ENCODE measurements at places on chromosomes 4 and X. TPM values are rescaled to one million over a fixed set of nuclear protein-coding genes. Genes with fewer than 3 reads are reported as not detected.

DNA sequence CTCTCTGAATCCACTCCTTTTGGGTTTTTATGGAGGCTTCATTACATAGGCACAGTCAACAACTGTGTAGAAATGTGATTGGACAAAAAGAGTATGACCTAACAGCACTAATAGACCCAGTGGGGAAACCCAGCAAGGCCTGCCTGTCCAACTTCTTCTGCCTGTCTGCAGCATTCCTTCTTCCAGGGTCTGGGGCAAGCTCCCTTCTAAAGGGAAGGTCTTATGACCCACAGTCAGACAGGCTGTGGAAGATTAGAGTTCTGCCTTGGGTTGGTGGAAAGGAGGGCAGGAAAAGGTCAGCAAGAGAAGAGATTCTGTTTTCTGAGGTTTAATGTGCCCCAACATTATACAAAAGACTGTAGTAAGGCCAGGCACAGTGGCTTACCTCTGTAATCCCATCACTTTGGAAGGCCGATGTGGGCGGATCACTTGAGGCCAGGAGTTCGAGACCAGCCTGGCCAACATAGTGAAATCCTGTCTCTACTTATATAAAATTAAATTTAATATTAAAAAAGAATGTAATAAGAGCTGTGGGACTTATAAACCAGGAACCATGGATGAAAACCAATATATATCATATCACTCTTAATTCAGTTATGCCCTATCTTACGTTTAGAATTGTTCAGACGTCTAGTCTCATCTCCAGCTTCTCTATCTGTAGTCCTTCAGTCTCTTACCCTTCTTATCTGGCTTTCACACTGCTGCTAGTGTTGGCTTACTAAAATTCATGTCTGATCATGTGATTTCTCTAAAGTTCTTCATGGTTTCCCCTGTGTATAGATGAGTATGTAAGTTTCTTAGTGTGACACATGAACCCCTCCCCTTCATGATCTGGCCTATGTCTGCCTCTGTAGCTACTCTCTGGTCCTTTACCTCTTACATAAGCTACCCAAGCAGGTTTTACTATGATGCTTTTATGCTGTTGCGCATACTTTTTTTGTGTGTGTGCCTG is 6.2 kb downstream of the CLCN3 start:
- no peaks in the 10 kb centered on the region for H3K4me1 ChIP-seq
- no peak for DNase-seq
- no peak overlapping the region for H3K27ac ChIP-seq
- no peaks in the 10 kb centered on the region for H3K36me3 ChIP-seq

The MAMLD1 gene
- 2.9 TPM for total RNA-seq

- no peaks in the 10 kb centered on the region for H3K27me3 ChIP-seq
- no peak for DNase-seq
- no peaks in the 10 kb centered on the region for H3K4me1 ChIP-seq
- no peaks in the 10 kb centered on the region for H3K36me3 ChIP-seq
- H3K27ac ChIP-seq: no peak overlapping the region
These were observed 72.5 kb downstream of the LRBA start for GRCh38 chr4:150942539-150942938.

The USP17L22 gene
- not detected for total RNA-seq

- no peaks in the 10 kb centered on the region for H3K27me3 ChIP-seq
- DNase-seq: no peak
- H3K4me1 ChIP-seq: peaks cover 65% of the 10 kb centered on the region
- peak overlapping the region; percentile 97 for H3K27ac ChIP-seq
- peak overlapping the region; percentile 90 for H3K4me3 ChIP-seq
These were observed 1.6 kb upstream of the SETD7 start for GRCh38 chr4:139557556-139558110.

GRCh38 chr4:16667464-16667863 is 231.0 kb downstream of the LDB2 start:
- peaks cover 3% of the 10 kb centered on the region for H3K4me1 ChIP-seq
- H3K27me3 ChIP-seq: no peaks in the 10 kb centered on the region
- H3K4me3 ChIP-seq: no peak overlapping the region
- H3K36me3 ChIP-seq: no peaks in the 10 kb centered on the region
- H3K27ac ChIP-seq: no peak overlapping the region
- no peak for DNase-seq

DNA sequence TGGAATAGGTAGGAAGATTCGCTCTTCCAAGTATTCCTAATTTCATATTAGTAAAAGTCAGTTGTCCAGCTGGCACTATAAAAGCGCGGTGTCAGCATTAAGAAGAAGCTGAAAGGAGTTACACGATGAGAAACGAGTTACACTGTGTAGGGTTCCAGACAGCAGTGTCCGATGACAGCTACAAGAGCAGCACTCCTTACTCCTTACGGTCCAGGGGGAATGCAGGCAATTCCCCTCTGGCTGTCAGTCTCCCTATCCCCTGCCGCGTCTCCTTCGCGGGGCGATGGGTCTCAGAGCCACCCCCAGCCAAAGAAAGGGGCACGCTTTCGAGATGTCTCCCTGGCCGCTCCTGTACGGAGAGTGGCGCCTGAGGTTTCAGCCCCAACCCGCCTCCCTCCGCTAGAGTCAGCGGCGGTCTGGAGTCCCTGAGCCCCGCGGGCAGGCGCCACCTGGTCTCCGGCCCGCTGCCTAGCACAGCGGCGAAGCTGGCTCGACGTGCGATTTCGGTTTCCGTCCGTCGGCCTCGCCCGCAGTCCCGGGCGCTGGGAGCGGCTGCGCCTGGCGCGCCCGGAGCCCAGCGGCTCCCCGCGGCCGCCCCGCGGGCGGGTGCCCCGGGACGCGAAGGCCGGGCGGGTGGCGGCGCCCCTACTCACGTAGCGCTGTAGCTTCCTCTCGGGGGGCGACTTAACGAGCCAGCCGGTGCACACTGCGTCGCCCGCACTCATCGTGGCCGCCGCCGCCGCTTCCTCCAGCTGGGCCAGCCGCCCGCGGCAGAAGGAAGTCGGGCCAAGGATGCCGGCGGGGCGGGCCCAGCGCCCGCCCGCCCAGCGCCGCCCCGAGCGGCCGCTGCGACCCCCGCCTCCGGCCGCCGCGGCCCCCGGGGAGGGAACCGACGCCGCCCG is at the start of gene GAB3:
Gene GAB3, minus strand, starts transcription at position 777 of the 902 bp plus-strand sequence. Its CDS starts 52 bp downstream, at position 725.
- H3K27ac ChIP-seq: peak within 1 kb of the TSS; percentile 71
- H3K4me3 ChIP-seq: peak within 1 kb of the TSS; percentile 27
- no peaks in the 10 kb centered on the region for H3K27me3 ChIP-seq
- no peak for DNase-seq

The STK32B gene
- 3.9 TPM for total RNA-seq

DNA sequence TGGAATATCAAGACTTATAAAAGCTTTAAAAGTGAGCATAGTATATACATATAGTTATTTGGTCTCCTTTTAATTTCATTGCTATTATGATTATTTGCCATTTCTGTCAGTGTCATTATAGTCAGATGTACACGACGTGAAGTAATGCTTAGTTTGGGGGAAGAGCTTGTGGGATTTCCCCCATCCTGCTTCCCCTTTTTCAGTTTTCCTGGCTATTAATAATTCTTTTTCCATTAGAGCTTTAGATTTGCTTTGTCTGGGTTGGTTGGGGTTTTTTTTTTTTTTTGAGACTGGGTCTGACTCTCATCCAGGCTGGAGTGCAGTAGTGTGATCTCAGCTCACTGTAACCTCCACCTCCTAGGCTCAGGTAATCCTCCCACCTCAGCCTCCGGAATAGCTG is 5.4 kb downstream of the ABCE1 start:
- no peak overlapping the region for H3K4me3 ChIP-seq
- no peak for DNase-seq
- H3K27ac ChIP-seq: no peak overlapping the region
- peaks cover 14% of the 10 kb centered on the region for H3K36me3 ChIP-seq

GRCh38 chr4:94453391-94453963 is 1.7 kb downstream of the PDLIM5 start:
- H3K36me3 ChIP-seq: no peaks in the 10 kb centered on the region
- H3K27ac ChIP-seq: peak overlapping the region; percentile 97
- no peaks in the 10 kb centered on the region for H3K27me3 ChIP-seq
- peaks cover 17% of the 10 kb centered on the region for H3K4me1 ChIP-seq
- H3K4me3 ChIP-seq: peak overlapping the region; percentile 89

- H3K27ac ChIP-seq: no peak overlapping the region
- H3K4me1 ChIP-seq: no peaks in the 10 kb centered on the region
- H3K36me3 ChIP-seq: no peaks in the 10 kb centered on the region
- H3K4me3 ChIP-seq: no peak overlapping the region
- no peak for DNase-seq
These were observed 2190.6 kb upstream of the TENM3 start for GRCh38 chr4:180052629-180053028.

DNA sequence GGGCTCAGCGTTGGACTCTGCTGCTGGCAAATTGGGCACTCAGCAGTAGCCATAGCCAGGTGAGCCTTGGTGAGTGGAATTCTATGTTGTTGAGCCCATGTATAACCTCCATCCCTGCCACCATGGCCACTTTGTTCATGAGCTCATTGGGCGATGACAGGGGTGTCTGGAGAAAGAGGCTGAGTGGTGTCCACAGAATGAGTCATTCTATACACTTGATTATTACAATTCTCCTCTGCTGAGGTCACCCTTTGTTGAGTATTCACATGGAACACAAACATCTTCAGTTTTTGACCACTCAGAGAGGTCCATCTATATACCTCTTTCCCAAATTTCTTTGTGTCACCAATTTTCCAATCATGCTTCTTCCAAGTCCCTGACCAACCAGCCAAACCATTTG is 1341.7 kb downstream of the PCDH7 start:
- no peaks in the 10 kb centered on the region for H3K4me1 ChIP-seq
- no peaks in the 10 kb centered on the region for H3K27me3 ChIP-seq
- no peaks in the 10 kb centered on the region for H3K36me3 ChIP-seq
- no peak overlapping the region for H3K27ac ChIP-seq
- DNase-seq: no peak

GRCh38 chr4:130393231-130393630 is 1297.3 kb downstream of the C4orf33 start:
- H3K36me3 ChIP-seq: no peaks in the 10 kb centered on the region
- no peaks in the 10 kb centered on the region for H3K4me1 ChIP-seq
- DNase-seq: no peak
- H3K27me3 ChIP-seq: no peaks in the 10 kb centered on the region

DNA sequence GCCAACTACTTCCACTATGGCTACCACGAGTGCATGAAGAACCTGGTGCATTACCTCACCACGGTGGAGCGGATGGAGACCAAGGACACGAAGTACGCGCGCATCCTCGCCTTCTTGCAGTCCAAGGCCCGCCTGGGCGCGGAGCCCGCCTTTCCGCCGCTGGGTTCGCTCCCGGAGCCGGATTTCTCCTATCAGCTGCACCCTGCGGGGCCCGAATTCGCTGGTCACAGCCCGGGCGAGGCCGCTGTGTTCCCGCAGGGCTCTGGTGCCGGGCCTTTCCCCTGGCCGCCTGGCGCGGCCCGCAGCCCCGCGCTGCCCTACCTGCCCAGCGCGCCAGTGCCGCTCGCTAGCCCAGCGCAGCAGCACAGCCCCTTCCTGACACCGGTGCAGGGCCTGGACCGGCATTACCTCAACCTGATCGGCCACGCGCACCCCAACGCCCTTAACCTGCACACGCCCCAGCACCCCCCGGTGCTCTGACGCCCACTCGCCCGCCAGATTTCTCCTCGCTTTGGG is 2.1 kb downstream of the HELT start:
- no peak overlapping the region for H3K27ac ChIP-seq
- DNase-seq: no peak
- no peak overlapping the region for H3K4me3 ChIP-seq
- peaks cover 71% of the 10 kb centered on the region for H3K27me3 ChIP-seq

GRCh38 chrX:6517376-6517775 is 17.5 kb downstream of the VCX3A start:
- no peaks in the 10 kb centered on the region for H3K4me1 ChIP-seq
- no peak for DNase-seq
- H3K27ac ChIP-seq: no peak overlapping the region
- H3K4me3 ChIP-seq: no peak overlapping the region
- H3K27me3 ChIP-seq: no peaks in the 10 kb centered on the region

The SMIM31 gene
- not detected for total RNA-seq

- no peak overlapping the region for H3K4me3 ChIP-seq
- peaks cover 6% of the 10 kb centered on the region for H3K36me3 ChIP-seq
- H3K4me1 ChIP-seq: peaks cover 35% of the 10 kb centered on the region
These were observed 2.9 kb downstream of the LRPAP1 start for GRCh38 chr4:3529363-3529762.

- H3K4me1 ChIP-seq: no peaks in the 10 kb centered on the region
- H3K36me3 ChIP-seq: no peaks in the 10 kb centered on the region
- H3K27me3 ChIP-seq: no peaks in the 10 kb centered on the region
- no peak overlapping the region for H3K4me3 ChIP-seq
These were observed 3.4 kb downstream of the RHOH start for GRCh38 chr4:40199999-40200874.

The CXCL3 gene
- not detected for total RNA-seq

All from sigmoid colon (tissue), 7 donors.